Activated CD8-positive, alpha-beta memory T cell treated with anti-CD3 and anti-CD28 coated beads, Interleukin-2, amount 50 U/mL, for 48 hours (primary cell): ENCODE measurements at places on chromosomes 2 and 18.
A peak's percentile ranks its signal among the peaks of the same experiment; 100 is the strongest.

GRCh38 chr18:1526991-1527390, 622.3 kb downstream of the ADCYAP1 start:
- no peak for DNase-seq

DNA sequence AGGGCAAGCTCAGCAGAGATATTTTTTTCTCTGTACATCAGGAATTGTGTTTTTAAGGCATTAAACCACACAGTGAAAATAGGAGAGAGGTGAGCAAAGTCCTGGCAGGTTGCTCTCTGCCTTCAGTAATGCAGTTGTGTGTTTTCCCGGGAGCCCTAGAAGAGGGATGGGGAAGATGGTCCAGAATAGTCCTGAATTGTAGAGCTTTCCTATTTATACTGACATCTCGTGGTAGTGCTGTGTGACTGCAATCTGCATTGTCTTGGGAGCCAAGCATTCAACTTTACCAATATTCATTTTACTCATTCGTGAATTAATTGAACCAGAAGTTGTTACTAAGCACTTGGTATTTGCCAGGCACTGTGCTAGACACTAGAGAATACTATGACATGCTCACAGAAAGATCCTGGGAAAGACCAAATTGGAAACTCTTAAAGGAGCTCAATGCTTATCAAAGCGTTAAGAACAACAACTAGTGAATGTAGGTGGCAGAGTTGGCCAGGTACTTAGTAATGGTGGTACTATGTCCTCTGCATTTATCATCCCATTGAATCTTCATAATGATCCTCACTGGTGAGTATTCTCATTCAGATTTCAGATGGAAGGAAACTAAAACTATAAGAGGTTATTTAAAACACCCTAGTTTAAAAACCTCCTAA, 214.6 kb downstream of the TRIB2 start:
- DNase-seq = no peak

GRCh38 chr18:35982409-35983114, 10.1 kb downstream of the RMP24 start:
- no peak for DNase-seq

GRCh38 chr2:24055750-24056149, 6.2 kb downstream of the FKBP1B start:
- DNase-seq = peak; percentile 1

DNA sequence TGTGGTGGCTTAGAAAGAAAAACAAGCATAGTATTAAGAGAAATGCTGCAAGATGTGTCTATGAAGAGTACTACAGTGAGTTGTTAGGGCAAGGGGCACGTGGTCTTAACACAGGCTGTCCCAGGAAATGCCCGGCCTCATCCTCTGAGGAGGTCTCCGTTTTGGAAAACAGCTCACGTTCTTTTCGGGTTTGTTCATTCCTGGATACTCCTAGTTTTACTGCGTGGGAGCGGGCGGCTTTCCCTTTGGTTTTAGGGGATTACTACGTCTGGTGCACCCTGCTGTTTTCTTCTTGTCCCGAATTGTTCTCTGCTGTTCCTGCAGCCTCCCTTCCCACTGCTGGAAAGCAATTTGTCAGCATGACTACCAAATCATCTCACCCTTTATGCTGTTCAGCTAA, 55.5 kb upstream of the RAB6D start:
- no peak for DNase-seq

GRCh38 chr18:31192086-31192776, 29.6 kb upstream of the DSC1 start:
- DNase-seq = no peak

DNA sequence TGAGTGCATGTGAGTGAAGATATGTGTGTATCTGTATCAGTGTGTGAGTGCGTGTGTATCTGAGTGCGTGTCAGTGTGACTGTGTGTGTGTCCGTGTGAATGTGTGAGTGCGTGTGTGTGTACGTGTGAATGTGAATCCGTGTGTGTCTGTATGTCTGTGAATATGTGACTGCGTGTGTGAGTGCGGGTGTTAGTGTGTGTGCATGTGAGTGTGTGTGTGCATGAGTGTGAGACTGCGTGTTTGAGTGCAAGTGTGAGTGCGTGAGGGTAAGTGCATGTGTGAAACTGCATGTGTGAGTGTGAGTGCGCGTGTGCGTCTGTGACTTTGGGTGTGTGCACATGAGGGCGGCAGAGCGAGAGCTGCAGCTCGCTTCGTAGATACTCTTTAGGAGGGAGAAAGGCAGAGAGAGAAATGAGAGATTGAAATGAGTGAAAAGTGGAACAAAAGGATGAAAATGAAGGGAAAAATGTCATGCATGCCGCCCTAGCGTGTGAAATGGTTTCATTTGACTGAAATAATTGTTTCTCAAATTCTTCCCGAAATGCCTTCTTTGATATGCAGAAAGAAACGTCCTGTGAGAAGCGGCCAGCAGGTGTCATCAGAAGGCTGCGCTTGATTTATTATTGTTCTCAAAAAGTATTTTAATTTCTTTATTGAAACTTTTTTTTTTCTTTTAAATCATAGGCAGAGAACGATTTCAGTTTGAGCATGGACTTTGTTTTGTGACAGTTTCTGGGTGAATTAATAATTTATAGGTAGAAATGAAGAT, 25.6 kb downstream of the ZNF407 start:
- DNase-seq = no peak

- no peak for DNase-seq
These were observed 136.1 kb upstream of the PID1 start for GRCh38 chr2:229407170-229407569.

DNA sequence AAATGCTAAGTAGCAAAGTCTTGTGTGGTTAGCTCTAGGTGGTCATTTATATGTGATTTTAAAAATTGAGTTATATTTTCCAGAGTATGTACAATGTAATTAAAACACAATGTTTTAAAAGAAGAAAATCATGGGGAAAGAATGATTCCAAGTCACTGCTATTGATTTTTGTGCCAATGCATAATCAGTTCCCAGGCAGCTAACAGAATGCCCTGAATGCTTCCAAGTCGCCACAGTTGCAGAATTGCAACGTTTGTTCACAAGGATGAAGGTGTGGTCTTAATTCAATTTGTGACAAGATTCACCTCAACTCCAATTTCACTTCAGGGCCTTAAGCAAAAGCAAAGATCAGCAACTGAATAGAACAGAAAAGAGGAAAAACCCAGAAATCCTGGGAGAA, 200.4 kb downstream of the SPP2 start:
- no peak for DNase-seq

DNA sequence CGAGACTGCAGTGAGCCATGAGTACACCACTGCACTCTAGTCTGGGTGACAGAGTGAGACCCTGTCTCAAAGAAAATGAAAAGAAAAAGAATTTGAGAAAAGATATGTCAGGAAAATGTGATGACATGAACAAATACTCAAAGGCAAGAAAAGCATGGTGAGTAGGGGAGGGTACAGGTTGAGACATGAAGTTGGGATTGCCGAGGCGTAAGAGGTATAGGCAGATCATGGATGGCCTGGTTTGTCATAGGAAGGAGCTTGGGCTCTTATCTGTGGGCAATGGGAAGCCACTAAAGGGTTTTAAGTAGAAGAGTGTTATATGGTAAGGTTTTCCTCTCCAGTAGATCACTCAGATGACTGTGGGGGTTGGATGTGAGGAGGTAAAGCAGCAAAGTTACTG, 32.3 kb downstream of the SPAST start:
- no peak for DNase-seq

GRCh38 chr2:61658841-61659780, 121.0 kb upstream of the XPO1 start:
- DNase-seq = no peak
